SIG-M5 (cell line): ENCODE measurements at places on chromosomes 4 and X.

DNA sequence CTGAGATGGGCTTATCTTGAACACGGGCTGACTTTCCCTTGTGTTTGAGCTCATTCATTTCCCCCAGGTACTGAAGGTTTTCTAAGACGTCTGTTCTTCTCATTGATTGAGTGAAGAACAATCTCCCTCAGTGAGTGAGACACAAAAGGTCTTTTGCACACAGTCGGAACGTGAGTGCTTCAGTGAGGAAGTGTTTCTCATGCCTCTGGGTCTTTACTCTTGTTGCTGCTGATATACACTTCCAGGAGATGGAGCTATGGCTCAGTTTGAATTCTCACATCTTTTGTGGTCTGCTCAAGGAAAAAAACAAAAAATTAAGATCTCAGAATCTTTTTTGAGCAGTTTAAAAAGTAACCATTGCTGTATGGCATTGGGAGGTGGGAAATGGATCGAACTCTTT, 981.9 kb upstream of the TENM3 start:
- DNase-seq = no peak

GRCh38 chr4:125789023-125789422, 474.3 kb downstream of the FAT4 start:
- DNase-seq = no peak

DNA sequence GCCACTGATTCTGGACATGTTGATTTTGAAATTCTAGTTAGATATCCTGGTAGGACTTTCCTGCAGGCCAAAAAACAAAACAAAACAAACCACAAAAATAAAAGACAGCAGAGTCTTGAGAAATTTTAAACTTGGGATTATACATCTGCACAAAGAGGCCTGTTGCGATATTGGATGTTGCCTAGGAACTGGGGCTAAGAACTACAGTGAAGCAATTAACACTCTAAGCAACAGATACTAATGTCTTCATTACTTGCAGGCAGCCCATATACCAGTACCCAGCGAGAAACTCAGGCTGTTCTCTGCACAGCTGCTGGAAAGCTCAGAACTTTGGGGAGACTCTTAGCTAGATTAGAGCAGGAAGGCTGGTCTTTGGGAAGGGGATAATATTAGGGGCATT, 69.1 kb upstream of the SCOC start:
- DNase-seq = no peak

DNA sequence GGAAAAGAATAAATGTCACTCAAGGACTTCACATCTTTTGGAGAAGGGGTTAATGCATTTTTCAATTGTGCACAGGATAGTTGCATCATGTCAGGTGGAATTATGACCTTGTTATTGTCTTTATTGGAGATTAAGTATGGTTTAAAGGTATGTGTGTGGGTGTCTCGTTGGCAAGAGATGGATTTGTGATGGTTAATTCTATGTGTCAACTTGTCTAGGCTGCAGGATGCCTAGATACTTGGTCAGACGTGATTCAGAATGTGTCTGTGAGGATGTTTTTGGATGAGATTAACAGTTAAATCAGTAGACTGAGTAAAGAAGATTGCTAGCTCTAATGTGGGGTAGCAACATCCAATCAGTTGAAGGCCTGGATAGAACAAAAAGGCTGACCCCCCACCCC, 42.2 kb upstream of the HSD17B10 start:
- no peak for DNase-seq

DNA sequence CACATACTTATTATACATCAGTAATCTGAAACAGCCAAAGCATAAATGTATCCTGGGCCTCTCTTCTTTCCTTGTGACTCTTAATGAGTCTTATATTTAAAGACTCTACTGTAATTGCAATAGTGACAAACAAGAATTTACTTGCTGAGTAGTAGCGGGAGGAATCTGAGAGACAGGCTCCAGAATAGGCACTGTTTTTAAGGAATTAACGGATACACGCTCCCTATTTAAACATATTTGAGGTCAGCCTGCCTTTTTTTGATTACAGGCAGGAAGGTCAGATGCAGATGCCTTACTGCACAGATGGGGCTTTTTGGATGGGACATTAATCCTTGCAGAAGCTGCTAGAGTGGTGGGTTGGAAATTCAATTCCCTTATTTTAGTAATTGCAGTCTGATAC, 196.3 kb upstream of the ANXA3 start:
- no peak for DNase-seq

DNA sequence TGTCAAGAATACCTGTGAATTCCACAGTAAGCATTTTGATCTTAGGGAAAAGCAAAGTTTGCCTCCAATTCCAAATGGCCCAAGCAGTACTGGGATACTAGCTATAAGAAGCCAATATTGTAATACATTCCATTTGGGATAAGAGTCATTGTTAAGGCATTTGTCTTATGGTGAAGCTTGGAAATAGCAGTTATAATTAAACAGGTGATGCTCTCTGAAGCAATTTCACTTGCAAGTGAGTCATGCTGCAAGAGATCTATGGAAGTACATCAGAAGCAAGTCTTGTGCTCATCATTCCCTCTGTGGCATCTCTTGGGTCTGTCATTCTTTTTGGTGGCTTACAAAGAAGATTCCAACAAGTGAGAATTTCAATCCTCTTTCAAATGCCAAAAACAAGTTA, 386.4 kb upstream of the RPS6KA3 start:
- DNase-seq = no peak

DNA sequence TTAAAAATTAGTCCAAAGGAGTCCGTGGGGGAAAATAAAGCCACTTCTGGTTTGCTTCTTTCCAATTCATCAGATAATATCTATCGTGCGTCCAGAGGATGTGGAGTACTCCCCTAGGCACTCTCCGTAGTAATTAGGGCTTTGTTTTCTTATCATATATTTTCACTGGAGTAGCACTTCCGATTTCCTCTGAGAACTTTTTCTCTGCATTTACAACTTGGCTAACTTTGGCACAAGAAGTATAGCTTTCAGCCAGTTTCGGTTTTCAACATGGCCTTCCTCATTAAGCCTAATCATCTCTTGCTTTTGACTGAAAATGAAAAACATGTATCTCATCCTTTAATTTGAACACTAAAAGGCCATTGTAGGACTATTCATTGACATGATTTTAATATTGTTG, 80.5 kb downstream of the CASP3 start:
- no peak for DNase-seq

DNA sequence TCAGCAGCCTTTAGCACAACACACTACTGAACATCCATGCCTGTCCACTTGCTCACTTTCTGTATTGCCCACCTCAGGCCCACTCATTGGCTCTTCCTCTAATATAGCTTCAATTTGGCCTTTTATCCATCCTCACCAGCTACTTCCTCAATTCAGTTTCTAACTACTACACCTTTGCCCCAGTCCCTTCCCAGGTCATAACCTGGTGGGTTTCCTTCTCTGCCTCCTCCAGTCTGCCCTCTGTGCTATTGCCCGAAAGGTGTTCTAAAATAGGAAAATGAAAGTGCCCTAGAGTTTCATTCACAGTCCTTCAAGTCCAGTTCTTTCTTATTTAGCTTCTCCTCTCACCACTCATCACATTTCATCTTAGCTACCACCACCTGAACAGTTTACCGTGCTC, 23.1 kb downstream of the MOSPD2 start:
- no peak for DNase-seq

DNA sequence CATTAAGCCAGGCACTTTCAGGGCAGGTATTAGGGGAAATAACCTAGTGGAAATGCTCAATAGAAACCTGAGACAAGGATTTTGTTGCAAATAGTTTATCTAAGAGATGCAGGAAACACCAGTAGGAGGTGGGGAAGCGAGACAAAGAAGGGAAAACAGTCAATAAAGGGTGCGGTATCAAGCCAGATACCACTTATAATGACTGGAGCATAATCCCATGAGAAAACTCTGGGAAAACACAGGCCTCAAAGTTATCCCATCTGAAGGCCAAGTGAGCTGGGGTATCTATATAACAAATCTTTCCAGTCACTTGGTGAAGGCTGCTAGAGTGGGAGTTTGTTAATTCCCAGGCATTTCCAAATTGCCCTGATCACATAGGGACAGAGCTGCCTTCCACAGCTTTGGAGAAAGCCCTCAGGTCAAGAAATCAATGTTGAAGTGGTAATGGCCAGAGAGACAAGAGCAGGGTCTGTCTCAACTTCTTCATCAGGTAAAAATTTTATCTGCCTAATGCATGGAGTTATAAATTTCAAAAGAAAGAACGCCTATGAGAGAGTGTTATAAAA, 9.8 kb upstream of the HMGB2 start:
- no peak for DNase-seq

GRCh38 chrX:83422836-83423235, 85.3 kb upstream of the POU3F4 start:
- DNase-seq = no peak

DNA sequence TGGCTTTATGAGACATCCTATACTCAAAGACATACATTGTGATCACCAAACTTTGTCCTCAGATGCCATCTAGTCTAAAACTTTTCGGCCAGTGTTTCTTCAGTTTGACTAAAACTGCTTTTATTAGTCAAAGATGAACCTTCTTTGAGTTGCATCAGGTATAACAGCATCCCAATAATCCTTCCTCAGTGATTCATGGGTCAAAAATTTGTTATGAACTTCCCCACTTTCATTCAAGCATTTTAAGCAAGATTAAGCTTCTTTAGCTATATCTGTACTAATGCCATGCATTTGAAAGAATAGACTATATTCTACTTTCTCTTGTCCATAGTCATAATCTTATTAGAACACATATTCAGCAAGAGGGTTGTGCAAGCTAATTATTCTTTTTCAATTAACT, 1070.4 kb upstream of the ADGRL3 start:
- no peak for DNase-seq

DNA sequence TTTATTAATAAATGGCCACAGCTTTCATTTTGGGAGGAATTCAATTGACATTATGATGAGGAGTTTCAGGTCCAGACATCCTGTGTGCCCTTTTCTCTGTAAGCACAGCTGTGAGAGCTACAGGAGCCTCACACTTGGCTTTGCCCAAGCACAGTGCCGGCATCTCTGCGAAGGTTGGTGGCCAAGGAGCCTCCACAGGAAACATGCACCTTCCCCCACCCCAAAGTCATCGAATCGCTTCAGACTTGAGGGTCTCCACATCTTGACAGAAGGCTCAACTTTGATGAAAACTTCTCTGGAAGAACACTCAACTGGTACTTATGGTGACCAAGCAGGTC, 100.0 kb downstream of the SYNPO2 start:
- no peak for DNase-seq

- DNase-seq = no peak
These were observed 103.5 kb downstream of the IRF2 start for GRCh38 chr4:184370711-184371389.

DNA sequence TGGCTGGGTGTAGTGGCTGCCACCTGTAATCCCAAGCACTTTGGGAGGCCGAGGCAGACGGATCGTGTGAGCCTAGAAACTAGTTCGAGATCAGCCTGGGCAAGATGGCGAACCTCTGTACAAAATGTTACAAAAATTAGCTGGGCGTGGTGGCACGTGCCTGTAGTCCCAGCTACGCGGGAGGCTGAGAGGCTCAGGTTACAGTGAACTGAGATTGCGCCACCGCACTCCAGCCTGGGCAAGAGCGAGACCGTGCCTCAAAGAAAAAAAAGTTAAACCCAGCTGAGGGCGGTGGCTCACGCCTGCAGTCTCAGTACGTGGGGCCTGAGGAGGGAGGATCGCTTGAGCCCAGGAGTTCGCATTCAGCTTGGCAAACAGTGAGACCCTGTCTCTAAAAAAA, 1.1 kb downstream of the TKTL1 start:
- DNase-seq = no peak

- DNase-seq = no peak
These were observed 44.4 kb downstream of the RBM47 start for GRCh38 chr4:40585201-40585799.

GRCh38 chrX:40420899-40421729, 159.7 kb upstream of the ATP6AP2 start:
- no peak for DNase-seq

DNA sequence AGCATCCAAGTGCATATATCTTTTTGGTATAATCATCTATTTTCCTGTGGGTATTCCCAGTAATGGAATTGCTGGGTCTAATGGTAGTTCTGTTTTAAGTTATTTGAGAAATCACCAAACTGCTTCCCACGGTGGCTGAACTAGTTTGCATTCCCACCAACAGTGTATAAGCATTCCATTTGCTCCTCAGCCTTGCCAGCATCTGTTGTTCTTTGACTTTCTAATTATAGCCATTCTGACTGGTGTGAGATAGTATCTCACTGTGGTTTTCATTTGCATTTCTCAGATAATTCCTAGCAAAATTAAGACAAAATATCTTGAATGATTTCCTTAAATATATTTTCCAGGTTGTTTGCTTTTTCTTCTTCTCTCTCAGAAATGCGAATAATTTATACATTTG, 341.1 kb downstream of the GBA3 start:
- DNase-seq = no peak
